NCI-H2171 treated with DMSO at 0.1 percent for 48 hours (cell line): ENCODE measurements at places on chromosomes 1 and 21.
A peak's percentile ranks its signal among the peaks of the same experiment; 100 is the strongest.

GRCh38 chr1:157734321-157734720 is 33.8 kb upstream of the FCRL3 start:
- DNase-seq = no peak

DNA sequence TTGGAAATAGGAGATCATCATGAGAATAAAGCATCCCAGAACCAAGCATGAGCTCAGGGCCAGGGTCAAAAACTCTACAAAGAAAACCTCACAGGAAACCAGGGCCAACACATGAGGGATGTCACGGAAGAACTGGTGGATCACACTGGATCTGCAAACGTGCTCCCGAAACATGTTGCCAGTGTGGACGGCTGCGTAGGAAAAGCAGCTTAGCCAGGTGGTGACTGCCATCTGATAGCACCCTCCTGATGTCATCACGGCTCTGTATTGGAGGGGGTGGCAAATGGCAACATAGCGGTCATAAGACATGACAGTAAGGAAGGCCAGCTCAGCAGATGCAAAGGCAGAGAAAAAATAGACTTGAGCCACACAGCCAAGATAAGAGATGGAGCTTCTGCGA is 20.9 kb downstream of the OR14I1 start:
- DNase-seq = peak; percentile 7

DNA sequence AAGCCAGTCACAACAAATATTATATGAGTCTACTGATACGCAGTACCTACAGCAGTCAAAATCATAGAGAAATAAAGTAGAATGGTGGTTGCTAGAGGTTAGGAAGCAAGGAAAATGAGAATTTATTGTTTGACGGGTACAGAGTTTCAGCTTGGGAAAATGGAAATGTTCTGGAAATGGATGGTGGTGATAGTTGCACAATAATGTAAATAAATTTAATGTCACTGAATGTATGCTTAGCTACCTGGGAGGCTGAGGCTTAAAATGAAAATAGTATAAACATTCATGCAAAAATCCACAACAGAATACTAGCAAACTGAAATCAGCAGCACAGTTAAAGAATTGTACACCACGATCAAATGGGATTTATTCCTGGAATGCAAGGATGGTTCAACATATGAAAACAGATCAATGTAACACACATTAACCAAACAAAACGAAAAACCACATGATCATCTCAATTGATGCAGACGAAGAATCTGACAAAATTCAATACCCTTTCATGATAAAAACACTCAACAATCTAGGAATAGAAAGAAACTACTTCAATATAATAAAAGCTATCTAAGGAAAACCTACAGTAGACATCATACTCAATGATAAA is 10.7 kb downstream of the TUT4 start:
- no peak for DNase-seq

- DNase-seq = no peak
These were observed 7.0 kb downstream of the TXLNA start for GRCh38 chr1:32186491-32186890.

GRCh38 chr1:156860113-156860627 is 495 bp upstream of the NTRK1 start:
- DNase-seq = peak; percentile 60
